ENCODE measurements at places on chromosomes 12 and 14. TPM values are rescaled to one million over a fixed set of nuclear protein-coding genes. Genes with fewer than 3 reads are reported as not detected.

GRCh38 chr14:55671641-55672040, 91.6 kb downstream of the KTN1 start:
- DNase-seq, result no peak

The KRT78 gene
- total RNA-seq, result 2.1 TPM

- DNase-seq, result no peak
Measured at GRCh38 chr14:91555531-91555930, 45.4 kb upstream of the PPP4R3A start.

- DNase-seq, result no peak
Measured at GRCh38 chr14:97074456-97074855, 277.3 kb downstream of the VRK1 start.

DNA sequence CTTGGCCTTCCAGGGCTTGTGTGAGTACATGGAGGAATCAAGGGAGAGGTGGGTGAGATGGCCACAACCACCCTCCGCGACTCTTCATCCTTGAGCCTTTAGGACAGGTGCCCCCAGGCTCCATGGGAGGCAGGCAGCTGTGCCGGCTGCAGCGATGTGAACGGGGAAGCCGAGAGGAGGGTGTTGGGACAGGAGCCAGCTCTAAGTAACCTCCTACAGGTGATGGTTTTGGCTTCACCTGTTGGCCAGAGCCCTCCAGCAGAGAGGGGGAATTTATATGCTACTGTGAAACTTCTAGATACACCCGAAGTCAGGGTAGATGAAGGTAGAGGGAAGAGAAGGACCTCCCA, 132.2 kb upstream of the HIF1A start:
- no peak for DNase-seq

DNA sequence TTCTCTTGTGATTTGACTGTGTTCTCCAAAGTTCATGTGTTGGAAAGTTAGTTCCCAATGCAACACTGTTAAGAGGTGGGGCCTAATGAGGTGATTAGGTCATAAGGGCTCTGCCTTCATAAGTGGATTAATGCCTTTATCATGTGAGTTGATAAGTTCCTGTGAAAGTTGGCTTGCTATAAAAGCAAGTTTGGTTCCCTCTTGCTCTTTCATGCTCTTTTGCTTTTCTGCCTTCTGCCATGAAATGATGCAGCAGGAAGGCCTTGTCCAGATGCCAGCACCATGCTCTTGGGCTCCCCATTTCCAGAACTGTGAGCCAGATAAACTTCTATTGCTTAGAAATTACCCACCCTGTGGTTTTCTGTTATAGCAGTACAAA, 41.9 kb downstream of the SLC16A7 start:
- no peak for DNase-seq

The TAPBPL gene
- total RNA-seq, result 22.2 TPM

DNA sequence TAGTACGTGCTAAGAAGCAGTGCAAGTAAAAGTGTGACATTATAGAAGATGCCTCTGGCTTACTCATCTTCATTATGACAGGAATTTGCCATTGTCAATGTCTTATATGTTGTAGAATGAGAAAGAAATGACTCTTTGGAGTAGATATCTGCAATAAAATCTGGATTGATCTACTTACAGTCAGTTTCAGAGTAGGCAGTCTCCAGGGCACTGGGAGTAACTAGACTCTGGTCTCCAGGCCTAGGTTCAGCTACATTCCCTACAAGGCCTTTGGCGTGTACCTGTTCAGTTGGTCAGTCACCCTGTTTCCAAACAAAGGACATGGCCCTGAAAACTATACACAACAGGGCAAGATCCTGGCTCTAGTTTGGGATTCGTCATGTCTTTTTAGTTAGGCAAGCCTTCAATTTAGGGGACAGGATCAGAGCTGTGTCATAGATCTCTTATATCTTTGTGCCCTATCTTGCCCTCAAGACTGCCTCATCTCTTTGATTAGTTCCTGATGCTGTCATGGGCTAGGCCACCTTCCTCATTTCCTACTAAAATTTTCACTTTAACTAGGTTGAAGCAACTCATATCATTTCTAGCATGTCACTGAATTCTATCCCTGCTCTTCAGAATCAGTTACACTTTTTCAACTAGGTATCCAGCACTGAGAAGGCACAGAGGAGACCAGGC, 410.0 kb downstream of the RAD51B start:
- no peak for DNase-seq

- no peak for DNase-seq
Measured at GRCh38 chr14:68984686-68985085, 5.6 kb upstream of the ACTN1 start.

- no peak for DNase-seq
Measured at GRCh38 chr12:124515981-124516380, 51.4 kb downstream of the NCOR2 start.

The PTCSC3 gene
- not detected for total RNA-seq

The ACRBP gene
- 6.2 TPM for total RNA-seq

The LACRT gene
- not detected for total RNA-seq

DNA sequence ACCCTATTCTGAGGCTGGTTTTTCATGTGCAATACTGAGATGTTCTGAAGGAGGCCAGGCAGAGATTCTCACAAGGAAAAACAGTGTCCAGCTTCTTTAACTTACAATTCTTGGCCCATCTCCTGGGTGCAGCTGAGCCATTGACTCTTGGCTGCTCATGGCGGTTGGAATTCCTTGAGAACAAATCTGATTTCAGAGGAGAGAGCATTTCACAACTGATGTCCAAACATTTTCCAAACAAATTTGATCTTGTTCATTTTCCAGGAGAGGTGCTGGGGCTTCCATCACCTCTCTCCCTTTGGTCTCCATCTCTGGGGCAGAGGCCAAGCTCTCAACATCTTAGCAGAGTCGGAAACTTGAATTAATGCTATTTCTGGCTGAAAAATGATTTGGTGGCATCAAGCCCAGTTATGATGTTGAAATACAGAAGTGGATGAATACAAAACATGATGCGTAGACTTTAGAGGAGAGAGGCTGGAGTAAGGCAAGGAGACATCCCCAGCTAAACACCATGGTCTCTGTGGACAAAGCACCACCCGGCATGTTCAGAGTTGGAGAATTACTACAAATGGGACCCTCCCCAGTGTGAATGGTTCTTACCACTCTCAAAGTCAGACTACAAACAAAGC, 593.0 kb downstream of the VRK1 start:
- DNase-seq, result no peak

Measured in esophagus muscularis mucosa (tissue), 4 donors.